ENCODE measurements at places on chromosomes 2 and 18.

GRCh38 chr2:239194731-239195317, 206.0 kb downstream of the HDAC4 start:
- no peak for DNase-seq

GRCh38 chr18:72544092-72544886, at the start of gene CBLN2:
Gene CBLN2, minus strand, starts transcription at chr18:72544342. Its CDS starts 2,182 bp downstream, at chr18:72542160.
- DNase-seq: peak; percentile 72

GRCh38 chr2:222033541-222033940, 265.3 kb downstream of the PAX3 start:
- no peak for DNase-seq

DNA sequence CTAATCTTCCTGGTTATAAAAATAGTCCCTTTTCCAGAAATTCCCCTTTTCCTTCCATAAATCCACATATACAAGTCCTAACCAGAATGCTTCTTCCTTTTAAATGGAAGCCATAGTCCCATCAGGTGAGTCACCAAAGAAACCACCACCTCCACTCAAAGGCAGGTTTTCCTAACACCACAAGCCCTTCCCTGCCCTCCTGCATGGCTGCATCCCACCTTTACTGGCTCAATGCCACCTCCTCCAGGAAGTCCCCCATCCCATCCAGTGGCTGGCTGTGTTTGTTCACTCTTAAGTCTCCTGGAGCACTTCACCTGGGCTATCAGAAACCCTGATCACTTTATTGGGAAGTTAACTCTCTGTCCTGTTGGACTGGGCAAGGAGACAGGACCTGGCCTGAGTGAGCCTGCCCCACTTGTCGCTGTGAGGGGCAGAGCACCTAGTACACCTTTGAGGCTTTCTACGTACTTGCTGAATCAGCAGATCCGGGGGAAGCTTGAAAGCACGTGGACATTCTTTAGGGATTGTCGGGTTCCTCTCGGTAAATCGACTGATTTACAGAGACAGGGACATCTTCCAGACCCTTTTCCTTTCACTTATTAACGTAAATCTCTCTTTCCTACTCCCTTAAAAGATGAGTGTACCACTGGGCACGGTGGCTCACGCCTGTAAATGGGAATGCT, 71.0 kb downstream of the NGEF start:
- no peak for DNase-seq

GRCh38 chr2:195537811-195538210, 119.2 kb upstream of the SLC39A10 start:
- no peak for DNase-seq

- DNase-seq: no peak
Observed at GRCh38 chr18:79983253-79983652, 5.1 kb downstream of the TXNL4A start.

DNA sequence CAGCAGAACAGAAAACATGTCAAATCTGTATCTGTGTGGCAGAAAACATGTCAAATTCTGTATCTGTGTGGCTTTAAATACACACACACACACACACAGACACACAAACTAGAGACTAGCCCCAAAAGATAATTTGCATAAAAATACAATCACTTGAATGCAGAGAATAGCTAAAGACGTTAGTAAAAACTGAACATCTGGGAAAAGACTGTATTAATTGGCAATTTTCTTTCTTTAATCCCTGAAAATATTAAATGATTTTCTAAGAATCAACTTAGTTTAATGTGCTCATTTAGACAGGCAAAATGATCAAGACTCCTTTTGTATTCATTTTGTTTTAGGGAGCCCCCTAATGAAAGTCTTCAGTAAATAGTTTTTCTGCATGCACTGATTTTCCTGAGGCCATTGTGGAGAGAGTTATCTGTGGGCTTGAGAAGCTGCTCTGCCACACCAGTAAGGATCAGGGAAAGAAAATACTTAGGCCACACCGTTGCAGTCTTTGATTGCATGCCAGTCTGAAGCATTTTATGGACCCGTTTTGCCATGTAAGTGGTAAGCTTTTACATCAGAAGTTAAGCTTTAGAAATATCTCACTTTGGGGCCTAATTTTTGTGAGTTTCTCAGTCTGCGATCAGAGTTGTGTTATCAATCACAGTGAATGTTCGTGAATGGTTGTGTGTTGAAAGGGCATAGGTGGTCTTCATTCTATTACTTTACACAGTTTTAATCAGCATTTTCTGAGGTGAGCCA, 2.2 kb downstream of the SPATS2L start:
- no peak for DNase-seq

DNA sequence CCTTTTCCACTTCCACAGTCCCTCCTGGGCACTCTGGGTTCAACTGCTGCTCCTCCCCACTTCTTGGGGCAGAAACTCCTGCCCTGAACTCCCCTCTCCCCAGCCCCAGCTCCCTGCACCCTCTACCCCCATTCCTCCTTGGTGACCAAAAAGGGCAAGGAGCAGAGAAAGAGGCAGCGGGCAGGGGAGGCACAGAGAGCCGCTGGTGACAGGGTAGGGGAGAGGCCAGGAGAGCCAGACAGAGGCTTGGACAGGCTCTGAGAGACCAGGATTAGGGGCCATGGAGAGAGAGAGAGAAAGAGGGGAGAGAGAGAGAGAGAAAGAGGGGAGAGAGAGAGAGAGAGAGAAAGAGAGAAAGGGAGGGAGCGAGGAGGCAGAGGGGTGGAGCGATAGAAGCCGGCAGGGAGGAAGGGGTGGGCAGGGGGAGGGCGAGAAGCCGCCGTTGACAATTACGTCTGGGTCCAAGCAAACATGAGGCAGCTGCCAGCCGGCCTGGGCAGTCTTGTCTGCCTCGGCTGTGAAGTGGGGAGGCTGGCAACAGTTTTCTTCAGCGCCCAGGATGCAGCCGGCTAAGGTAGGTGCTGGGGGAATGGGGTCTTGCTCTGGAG, at the start of gene KCNIP3:
TSS of gene KCNIP3 (plus strand) at position 468 of the 608 bp plus-strand sequence. CDS start at position 560, 92 bp downstream.
- peak; percentile 24 for DNase-seq

- DNase-seq: no peak
Observed at GRCh38 chr18:76382275-76382674, 112.8 kb downstream of the ZNF516 start.

DNA sequence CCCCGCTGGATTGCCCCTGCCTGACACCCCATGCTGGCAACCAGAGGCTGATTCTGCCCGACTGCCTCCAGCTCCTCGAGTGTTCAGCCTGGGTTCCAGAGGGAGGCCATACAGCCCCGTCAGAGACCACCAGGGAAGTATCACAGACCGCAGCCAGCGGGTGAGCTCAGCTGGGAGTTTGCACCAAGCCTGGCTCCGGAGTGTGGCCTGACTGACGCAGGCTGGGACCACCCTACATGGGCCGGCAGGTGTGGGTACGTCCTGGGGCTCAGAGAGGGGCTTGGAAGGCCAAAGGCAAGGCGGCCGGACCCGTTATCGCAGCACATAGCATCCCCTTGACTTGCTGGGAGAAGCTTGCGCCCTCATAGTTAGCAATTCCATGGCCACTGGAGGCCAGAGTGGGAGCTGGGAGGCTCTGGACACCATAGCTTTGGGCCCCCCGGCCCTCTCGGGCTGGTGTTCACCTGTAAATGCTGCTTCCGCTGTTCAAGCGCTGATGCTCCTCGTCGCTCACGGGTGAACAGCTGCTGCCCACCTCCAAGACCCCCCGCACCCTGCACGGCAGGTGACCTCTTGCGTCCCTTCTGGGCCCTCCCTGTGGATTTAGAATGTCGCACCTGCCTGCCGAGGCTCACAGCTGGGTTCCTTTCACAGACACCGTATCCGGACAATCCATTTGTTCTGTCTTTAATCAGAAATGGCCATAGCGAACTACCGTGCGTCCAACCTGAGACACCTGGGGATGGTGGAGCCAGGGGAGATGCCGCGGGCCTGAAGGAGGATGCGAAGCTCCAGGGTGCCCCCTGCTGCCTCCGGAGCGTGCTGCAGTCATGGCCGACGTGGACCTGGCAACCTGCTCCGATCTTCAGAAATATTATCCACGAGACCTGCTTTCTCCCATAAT, 31.2 kb upstream of the SLC66A3 start:
- DNase-seq: peak; percentile 69

DNA sequence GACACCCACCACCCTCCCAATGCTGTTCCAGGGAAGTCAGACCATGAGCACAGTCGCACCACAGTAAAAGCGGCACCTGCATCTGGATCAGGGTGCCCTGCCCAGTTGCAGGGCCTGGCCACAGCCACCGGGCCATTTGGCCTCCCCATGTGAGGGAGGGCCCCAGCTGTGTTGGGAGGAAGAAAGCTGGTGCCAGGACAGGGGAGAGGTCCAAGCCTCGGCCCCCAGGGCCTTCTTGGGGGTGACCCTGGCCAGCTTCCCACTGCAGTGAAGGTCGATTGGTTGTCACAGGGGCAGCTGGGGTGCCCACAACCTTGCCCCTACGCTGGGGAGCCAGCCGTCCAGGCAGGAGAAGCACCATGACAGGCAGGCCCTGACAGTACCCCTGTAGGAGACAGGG, 183.2 kb upstream of the RAB6C start:
- DNase-seq: no peak

DNA sequence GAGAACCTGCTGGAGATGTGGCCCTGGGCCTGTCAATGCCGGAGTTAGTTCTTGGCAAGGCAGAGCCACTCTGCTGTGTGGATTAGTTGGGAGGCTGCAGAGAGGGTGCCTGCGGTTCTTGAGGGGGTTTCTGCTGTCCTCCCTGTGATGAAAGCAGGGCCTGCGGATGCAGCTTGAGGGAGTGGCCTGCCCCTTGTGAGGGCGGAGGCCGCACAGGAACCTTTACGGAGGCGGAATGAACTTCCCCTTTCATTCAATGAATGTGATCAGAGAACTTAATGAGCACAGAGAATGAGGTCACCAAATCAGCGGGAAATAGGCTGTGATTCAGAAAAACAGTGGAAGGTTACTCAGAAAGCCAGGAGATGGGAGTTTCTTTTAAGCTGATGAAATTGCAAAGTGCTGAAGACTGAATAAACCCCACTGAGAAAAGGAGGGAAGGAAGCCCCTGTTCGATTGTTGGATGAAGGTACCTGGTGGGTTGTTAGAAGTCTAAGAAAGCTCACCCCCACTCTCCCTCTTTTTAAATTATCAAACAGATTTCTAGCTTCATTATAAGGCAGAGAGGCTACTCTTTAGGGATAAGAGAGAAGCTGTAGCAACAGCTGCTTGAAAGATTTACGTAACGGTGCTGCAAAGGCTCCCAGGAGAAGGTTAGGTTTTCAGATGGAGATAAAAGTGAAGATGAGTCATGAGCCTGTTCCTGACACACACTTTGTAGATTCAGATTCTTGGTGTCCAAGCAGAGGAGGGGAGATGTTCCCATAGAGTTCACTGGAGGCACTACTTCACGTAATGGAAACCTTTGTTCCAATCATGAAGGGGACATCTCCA, 47.4 kb downstream of the VWA3B start:
- DNase-seq: peak; percentile 70

DNA sequence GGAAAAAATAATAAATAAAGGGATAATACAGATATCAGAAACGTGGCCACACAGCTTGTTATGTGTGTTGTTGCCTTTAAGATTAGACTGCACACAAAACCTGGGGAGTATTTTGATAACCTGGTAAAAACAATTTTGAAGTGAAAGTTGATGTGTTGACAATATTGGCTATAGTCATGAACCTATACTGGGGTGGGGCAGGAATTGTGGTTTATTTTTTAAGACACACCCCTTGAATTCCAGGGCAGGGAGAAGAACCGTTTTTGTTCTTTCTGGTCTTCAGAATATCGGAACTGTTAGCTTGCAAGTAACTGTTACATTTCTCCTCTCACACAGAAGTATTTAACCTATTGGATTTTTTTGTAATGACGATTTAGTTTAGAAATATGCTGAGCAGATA, 80.4 kb downstream of the LIMS1 start:
- DNase-seq: no peak

DNA sequence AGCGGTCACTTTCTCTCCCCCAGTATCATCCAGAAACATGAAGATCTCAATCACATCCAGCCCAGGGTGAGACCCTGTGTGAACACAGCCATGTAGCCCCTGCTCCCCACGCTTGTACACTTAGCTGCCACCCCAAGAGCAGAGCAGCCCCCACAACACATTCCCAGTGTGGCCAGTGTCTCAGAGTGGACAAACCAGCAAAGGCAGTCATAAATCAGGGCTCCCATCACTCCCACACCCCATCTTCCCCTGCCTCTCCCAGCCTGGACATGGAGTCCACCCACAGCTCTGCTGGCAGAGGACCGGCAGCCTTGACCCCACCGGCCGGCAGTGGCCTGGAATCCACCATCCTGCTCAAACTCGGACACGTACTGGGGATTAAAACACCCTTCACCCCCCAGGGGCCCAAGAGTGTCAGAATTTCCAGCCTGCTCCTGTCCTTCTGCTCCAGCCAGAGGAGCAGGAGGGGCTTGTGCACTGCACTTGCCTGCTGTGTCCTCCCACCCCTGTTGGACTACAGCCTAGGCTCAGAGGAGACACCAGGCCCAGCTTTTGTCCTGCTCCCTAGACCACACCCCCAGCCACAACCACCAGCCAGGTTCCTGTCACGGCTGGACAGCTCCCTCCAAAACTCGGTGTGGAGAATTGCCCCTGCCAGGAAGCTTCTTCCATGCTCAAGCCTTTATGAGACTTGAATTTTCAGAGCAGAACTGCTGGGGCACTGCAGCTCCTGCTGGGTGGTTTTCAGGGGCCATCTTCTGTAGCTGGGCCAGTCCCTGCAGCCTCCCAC, 206.1 kb downstream of the SMAD2 start:
- peak; percentile 21 for DNase-seq

DNA sequence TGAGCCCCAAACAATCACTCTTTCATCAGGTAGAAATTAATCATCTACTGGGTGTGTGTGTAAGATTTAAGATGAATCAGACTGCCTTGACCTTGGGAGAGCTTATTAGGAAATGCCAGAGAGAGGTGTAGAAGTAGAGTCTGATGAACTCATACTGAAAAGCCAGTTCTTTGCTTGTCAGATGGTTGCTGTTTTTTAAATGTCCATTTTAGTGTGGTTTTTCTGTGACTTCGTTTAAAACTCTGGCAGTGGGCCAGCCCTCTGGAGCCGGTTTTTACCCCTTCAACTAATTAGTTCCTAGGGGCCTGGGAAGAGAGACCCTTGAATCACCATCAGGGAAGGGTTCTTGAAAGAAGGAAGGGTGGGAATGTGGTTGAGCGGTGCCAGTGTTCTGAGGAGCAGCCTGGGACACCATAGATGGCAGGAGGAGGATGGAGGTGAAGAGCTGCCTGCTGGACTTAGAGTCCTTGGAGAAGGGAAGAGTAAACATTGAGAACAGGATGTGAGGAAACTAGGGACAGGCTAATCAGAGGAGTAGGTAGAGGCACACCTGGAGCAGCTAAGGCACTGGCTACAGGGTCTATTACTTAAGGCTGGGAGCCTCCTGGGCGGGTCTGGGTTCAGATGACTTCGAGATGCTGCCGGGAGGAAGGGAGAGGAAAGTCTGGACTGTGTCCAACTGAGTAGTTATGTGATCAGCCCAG, 66.1 kb downstream of the LRRFIP1 start:
- peak; percentile 50 for DNase-seq

GRCh38 chr2:30780776-30781330, 26.4 kb downstream of the CAPN13 start:
- DNase-seq: no peak

DNA sequence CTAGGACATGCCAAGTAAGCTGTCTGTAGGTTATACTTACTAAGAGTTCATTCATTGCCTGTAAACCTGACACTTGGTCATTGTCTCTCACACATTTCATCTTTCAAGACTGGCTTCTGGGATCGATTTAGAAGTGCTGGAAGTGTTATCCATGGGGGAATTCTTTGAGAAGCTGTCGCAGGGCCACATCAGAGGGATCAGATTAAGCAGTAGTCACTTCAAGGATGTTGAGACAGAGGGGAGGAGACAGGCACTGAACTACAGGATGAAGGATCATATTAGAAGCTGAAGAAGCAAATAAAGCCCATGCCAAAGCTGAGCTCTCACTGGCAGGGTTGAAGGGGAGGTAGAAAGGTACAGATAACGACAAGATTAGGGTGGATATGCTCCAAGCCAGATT, 49.0 kb downstream of the CDK15 start:
- no peak for DNase-seq
